ENCODE measurements at places on chromosomes 12 and 14.

- DNase-seq = no peak
Measured at GRCh38 chr12:1881936-1882335, 36.5 kb downstream of the CACNA2D4 start.

- DNase-seq = no peak
Measured at GRCh38 chr12:75840994-75841355, 190.6 kb downstream of the PHLDA1 start.

DNA sequence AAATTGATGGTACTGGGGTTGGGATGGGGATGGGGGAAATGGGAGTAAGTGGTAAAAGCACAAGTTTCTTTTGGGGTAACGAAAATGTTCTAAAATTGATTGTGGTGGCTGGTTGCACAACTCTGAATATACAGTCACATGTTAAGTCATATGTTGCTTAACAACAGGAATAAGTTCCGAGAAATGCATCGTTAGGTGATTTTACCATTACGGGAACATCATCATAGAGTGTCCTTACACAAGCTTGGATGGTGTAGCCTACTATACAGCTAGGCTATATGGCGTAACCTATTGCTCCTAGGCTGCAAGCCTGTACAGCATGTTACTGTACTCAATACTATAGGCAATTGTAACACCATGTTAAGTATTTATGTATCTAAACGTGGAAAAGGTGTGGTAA, 31.0 kb downstream of the ITGA7 start:
- peak; percentile 90 for DNase-seq

GRCh38 chr12:124595444-124595843, 28.0 kb upstream of the NCOR2 start:
- DNase-seq = no peak

DNA sequence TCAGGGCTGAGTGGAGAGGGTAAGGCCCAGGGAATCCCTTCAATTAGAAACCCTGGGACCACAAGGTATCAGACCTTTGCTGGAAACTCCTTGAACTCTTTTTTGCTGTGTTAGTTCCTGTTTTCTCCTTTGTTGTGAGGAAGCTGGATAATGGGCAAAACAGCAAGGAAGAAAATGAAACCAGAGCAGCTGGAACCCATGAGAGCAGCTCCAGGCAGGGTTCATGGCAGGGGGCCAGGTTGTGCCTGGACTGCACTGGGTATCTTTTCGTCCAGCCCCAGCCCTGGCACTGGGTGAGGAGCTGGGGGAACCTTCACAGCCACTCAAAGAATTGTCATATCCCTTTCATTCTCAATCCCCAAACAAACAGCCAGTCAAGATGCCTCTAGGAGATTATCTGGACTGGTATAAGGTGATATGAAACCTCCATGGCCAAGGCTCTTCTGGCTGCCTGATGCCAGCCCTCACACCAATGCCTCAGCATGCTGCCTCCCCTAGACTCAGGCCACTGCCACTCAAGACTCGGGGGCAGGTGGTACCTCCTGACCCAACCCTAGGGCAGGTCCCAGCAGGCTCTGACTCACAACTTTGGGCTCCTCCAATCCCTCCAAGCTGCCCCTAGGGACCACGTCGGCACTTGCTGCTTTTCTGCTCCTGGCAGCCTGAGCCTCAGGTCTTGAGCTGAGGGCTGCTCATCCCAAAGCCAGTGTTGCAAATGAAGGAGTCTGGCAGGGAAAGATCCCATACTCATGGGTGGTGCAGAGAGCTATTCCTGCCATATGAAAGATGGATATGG, 16.5 kb downstream of the FAM186B start:
- DNase-seq = peak; percentile 76

GRCh38 chr12:52207895-52208294, 16.1 kb upstream of the KRT80 start:
- no peak for DNase-seq

DNA sequence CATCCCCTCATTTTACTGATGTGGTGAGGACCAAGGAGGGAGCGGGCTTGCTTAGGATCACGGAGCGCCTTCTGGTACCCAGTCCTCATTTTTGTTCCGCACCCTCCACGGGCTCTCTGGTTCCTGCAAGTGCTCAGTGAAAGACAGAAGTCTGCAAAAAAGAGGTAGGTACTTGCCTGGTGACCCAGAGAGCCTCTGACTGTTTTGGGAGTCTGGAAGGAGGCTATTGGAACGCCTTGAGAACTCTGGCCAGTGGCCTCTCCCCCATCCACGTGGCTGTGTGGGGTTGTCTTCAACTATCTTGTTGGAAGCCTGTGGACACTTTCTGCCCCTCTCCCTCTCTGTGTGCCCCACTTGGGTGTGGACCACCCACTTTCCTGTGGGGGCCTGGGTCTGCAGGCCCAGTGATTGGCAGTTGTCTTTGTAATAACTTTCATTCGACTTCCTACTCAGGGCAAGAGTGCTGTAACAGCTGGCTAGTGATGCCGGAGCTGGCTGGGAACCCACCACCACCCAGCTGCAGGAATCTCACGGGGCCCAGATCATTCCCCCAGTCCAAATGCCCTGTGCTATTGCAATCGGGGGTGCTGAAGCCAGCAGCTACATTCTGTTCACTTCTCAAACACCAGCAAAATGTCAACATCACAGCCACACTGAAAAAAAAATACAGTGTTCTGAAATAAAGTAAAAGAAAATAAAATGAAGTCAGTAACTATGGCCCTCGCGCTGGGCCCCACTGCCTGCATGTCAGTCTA, 122.8 kb downstream of the PRMT8 start:
- DNase-seq = no peak

DNA sequence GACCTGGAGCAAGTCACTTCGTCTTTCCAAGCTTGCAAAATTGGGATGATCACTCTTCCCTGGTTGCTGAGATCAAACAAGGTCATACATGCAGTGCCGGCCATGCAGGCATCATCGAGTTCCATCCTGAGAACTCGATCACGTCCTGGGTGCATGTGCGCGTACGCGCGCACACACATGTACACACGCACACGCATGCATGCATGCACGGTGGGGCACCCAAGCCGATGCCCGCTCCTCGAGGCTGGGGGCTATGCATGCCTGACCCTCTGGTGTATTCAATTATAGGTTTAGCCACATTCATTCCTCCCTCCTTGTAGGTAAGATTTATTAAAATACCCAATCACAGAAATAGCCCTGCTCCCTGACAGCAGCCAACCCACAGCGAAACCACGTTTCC, 26.0 kb downstream of the MMAB start:
- no peak for DNase-seq

- no peak for DNase-seq
Measured at GRCh38 chr12:64407342-64408223, 3.4 kb downstream of the XPOT start.

GRCh38 chr12:27013611-27014084, 536 bp downstream of the TM7SF3 start:
- DNase-seq = peak; percentile 28

GRCh38 chr14:73472185-73473114, 14.1 kb upstream of the NUMB start:
- DNase-seq = peak; percentile 89

DNA sequence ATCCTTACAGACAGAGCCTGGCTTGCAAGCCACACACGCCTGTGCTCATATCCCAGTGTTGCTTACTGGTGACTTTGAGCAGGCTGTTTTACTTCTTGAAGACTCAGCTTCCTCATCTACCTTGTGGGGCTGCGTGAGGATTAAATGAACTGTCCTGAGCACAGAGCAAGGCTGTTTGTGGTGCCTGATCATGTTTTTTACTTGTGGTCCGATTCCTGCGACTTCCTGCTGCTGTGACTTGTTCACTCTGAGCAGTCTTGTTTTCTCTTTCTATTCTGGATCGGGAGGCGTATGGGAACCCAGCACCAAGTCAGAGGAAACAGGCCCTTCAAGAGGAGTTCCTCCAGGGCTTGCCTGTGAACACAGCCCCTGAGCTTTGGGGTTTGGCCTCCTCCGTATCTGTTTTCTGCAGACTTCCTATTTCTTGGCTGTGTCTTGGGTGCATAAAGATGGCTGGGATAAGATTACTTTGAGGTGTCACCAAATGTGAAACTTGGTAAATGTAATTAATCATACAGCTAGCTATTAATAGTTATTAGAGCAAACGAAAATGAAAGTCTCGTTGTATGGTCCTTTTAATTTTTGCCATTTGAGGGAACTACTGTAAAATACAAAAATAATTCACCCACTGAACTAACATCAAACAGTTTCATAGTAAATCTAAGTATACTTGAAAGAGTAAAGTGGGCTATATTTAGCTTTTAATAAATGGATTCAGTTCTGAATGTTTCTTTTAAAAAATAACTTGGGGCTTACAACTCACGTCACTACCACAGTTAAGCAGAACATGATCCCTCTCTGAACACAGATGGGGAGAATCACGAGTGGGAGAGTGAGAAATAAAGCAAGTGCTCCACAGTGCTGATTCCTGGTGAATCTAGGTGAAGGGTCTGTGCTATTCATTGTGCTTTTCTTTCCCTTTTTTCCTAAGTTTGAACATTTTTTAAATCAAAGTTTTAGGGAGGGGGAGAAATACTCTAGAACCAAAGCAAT, 251.5 kb downstream of the FOXN3 start:
- peak; percentile 58 for DNase-seq

DNA sequence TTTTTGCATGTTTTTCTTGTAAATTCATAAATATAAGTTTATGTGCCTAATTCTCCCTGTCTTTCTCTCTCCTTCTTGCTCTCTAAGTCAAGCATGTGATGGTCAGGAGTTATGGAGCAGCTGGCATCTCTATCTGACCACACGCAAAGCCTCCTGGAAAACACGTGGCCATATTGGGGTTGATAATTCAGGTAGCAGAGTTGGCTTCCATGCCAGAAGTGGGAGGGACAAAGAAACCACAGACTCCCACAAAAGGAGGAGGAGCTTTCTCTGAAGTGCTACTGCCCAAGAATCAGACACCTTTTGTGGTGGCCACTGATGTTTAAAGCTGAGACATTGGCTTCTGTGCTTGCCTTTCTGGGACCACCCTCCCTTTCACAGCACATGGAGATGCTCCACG, 517.6 kb upstream of the TMEM132C start:
- no peak for DNase-seq

- DNase-seq = no peak
Measured at GRCh38 chr12:89941436-89941835, 232.8 kb upstream of the ATP2B1 start.

- DNase-seq = peak; percentile 88
Measured at GRCh38 chr14:68682166-68683103, 110.4 kb downstream of the ZFP36L1 start.

- no peak for DNase-seq
Measured at GRCh38 chr14:85129921-85130320, 400.0 kb upstream of the FLRT2 start.

DNA sequence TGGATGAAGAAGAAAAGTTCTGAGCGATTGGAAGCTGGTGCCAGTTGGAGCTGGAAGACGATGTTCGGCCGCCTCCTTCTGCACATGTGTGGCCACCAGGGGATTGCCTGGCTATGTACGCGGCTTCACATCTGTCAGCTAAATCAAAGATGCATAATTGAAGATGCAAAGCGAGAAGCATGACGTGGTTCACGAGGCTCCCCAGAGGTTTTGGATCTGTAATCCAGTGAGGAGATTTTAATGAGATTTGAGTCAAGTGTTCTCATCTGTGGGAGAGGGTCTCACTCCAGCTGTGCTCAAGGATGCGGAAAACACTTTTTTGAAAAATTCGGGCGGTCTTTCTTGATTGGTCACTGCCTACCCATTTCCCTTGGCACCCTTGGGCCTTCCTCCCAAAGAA, 94.6 kb downstream of the PAX9 start:
- DNase-seq = no peak

DNA sequence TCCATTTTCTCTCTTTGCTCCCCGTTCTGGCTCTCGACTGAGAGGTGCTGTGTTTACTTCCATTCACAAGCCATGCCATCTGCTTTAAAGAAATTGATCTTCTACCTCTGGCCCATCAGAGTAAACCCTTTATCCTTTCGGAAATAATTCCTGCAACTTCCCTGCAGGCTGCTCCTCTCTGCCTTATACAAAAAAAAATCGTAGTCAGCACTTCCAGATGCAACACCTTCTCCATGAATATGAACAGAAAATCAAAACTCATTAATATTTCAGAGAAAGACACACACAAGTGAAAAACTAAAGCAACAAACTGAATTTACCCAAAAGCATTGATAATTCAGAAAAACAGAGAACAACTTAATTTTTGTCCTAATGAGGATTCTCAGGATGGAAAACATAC, 127.6 kb upstream of the FSCB start:
- no peak for DNase-seq

DNA sequence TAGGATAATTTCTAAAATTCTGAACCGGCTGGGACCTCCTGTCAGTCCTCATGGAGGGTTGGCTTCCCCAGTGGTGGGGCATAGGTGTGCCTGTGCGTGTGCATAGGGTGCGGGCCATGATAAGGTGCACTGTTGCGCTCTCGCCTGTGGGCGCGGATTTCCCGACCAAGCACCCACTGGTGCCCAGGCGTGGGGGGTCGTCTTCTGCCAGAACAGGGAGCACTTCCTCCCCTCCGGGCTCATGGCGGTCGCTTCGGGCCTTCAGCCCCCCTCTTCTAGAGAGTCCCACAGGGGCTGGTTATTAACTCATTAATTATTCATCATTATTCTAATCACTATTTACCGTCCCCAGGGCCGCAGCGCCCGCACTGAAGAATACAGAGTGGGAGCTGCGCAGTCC, 2.8 kb downstream of the C1QL4 start:
- DNase-seq = no peak

DNA sequence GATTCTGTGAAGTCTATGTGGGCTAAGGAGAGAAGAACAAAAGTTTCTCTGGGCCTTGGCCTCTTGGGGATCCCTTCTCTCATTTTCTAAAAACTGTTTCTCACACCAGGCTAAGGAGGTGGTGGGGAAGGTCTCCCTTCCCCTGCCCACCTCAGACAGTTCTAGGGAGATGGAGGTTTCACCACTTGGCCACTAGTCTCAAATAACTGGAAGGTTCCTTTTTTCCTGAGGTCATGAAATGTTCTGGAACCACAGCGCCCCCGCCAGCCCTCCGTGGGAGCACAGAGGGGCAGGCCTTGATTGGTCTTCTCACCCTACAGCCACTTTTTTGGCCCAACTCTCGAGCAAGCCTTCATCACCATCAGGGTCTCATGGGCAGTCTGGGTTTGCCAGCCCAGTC, 12.6 kb downstream of the C12orf43 start:
- DNase-seq = no peak

GRCh38 chr14:95460647-95461478, 55.6 kb downstream of the SYNE3 start:
- no peak for DNase-seq

- DNase-seq = no peak
Measured at GRCh38 chr14:94344389-94344788, 21.3 kb upstream of the SERPINA6 start.

- no peak for DNase-seq
Measured at GRCh38 chr14:54784060-54784459, 118.6 kb downstream of the GCH1 start.

DNA sequence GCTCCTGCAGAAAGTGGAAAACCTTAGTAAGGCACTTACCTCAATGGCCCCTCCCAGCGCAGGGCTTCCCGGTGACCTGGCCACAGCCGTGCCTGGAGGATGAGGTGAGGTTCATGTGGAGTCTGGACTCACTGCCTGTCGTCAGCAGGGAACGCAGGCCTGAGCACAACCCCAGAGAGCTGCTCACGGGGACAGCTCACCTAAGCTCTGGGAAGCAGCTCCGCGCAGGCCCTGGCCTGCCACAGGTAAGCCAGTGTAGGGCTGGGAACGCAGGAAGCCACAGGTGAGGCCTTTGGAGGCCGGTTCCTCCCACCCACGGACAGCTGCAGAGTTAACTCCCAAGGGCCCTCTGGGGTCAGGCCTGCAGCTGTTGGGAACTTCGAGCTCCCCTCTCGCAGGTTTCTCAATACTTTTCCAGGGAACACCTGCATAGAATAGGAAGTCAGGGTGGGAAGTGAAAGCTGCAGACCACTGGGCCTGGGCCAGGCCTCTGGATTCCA, 32.7 kb downstream of the ANAPC7 start:
- no peak for DNase-seq
